Smooth muscle cell of bladder (primary cell): ENCODE measurements at places on chromosomes 3 and 15. TPM values are rescaled to one million over a fixed set of nuclear protein-coding genes. Genes with fewer than 3 reads are reported as not detected.

Gene CHRD
- 1.4 and 1.9 TPM in 2 replicates for total RNA-seq

Gene GUCA1C
- not detected in 2 replicates for total RNA-seq

Gene RAB6B
- total RNA-seq, result 0.14 and 0.37 TPM in 2 replicates

Gene ARPC4
- 170 and 213 TPM in 2 replicates for total RNA-seq

Gene NUP210
- under 0.01 TPM in 1 of 2 replicates, not detected in the other for total RNA-seq
